ENCODE measurements at places on chromosomes 4 and X.

DNA sequence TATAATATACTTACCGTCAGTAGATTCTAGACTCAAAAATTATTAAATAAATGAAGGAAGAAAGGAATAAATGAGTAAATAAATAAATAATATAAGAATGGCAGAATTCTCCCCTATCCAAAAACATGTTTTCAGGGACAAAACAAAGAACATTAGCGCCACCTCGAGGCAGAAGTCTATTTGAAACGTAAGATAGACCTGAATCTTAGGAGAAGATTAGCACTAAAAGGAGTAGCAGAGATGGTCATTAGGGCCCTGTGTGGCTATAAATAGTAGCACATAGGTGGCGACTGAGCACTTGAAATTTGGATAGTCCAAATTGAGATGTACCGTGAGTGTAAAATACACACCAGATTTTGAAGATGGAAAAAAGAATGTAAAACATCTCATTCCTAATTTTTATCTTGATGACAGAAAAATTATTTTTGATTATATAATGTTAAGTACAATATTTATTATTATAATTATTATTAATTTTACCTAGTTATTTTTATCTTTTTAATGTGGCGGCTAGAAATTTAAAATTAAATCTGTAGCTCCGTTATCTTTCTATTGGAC lies 24.3 kb upstream of the SRD5A3 start:
- no peak for DNase-seq

DNA sequence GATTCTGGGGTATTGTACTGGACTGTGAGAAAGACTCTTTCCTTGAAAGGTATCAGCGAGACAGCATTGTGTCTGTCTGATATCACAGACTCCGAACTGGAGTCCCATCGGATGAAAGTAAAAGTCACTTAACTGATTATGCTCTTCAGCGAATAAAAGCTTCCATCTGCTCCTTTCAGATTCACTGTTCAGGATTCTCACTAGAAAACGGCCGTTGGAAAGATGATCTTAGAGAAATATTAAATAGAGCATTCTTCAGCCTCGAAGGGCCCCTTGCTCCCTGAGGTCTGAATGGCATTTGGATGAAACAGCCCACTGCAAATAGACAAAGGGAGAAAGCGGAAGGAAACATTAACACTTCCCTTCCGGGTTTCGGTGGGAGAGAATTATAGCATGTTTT lies 416.2 kb upstream of the PRKX start:
- no peak for DNase-seq

DNA sequence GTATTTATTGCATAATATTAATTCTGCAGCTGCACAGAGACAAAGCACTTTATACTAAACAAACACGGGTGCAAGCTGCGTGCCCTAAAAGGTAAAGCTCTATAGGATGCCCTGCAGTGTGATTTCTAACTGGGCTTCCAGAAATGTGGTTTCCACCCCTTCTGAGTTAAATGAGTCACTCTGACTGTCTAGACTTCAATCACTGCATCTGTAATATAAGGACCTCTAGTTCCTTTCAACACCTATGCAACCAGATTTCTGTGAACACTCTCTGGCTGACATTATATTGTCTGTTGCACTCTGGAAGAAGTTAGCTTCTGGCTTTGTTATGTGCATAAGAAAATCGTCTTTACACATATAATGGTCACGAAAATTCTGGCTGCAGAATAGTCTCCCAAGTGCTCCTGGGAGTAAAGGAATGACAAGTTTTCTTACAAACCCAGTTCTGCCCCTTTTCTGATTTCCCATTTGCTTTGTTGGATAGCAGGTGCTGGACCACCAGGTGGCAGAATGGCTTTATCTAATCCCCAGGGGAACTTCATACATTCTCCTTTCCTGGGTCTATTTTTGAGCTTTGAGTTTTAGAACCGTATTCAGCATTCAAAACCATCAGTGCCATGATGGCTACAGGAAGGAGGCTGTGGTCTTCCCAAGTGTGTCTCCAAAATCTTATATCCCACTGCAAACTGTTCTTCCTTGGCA lies 842.2 kb downstream of the STIM2 start:
- no peak for DNase-seq

DNA sequence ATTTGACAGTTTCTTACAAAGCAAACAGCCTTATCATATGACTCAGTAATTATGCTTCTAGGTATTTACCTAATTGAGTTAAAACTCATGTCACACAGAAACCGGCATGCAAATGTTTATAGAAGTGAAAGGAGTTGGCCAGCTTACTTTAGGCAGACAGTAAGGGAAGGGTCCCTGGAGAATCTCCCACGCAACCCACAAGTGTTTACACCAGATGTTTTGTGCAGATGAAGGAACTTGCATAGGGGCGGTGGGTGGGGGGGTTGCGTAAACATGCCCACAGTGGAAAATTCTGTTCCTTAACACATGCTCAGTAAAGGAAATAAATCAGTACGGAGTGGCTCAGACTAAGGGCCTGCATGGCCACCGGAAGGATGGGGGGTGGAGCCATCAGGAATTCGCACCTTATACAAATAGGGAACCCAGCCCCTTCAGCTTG lies 330.5 kb upstream of the AADAT start:
- DNase-seq = no peak
